ENCODE measurements at places on chromosomes 1 and 21. TPM values are rescaled to one million over a fixed set of nuclear protein-coding genes. Genes with fewer than 3 reads are reported as not detected.

DNA sequence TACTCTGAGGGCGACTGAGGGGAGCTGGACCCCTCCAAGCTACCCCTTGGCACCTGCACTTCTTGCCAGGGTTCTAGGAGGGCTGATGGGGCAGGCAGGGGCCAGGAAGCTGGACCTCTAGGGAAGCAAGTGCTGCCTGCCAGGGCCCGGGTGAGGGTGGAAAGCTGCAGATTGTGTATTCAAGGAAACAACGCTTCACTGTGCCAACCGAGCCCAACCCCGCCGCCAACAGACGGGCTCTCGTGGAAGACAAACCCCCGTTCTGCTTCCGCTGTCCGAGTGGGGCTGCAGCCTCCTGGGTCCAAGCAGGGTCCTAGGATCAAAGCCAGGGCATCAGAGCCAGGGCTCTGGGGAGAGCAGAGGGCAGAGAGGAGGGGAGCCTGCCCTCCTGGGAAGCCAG, 3.2 kb downstream of the EFHD2 start:
- DNase-seq: no peak

- DNase-seq: peak; percentile 49
Measured at GRCh38 chr1:243475966-243476365, 220.1 kb downstream of the SDCCAG8 start.

GRCh38 chr1:88168126-88168525, 515.9 kb upstream of the PKN2 start:
- DNase-seq: no peak

DNA sequence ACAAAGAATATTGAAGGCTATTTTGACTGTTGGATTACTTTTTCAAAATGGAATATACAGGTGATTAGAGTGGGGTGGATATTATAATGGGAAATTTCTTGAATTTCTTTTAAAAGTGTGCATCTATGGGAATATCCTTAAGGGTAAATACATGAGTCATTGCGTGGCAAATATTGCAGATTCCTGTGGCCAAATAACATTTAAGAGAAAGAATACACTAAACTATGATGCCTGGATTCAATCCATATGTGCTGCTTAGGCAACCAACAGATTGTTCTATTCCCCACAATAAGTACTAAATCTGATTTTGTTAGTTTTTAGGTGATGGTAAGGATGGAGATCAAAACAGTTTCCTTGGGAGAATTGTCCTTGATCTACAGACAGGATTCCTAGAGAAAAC, 119.5 kb downstream of the HMCN1 start:
- DNase-seq: no peak

DNA sequence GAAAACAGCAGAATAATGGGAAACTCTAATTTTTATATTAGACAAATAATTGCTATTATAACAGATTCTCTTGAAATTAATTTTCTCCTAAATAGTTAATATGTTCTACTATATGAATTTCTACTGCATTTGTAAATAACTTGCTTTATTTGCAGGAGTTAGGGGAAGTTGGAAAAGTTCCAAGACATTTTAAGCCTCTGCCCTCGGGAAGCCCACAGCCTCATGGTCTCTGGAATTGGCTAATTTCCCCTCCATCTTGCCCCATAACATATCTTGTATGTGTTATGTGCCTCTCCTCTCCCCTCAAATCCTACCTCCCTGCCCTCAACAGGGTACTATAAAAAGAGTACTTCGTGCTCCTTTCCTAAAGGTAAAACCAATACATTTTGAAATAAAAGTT, 271.4 kb upstream of the NR5A2 start:
- DNase-seq: no peak

DNA sequence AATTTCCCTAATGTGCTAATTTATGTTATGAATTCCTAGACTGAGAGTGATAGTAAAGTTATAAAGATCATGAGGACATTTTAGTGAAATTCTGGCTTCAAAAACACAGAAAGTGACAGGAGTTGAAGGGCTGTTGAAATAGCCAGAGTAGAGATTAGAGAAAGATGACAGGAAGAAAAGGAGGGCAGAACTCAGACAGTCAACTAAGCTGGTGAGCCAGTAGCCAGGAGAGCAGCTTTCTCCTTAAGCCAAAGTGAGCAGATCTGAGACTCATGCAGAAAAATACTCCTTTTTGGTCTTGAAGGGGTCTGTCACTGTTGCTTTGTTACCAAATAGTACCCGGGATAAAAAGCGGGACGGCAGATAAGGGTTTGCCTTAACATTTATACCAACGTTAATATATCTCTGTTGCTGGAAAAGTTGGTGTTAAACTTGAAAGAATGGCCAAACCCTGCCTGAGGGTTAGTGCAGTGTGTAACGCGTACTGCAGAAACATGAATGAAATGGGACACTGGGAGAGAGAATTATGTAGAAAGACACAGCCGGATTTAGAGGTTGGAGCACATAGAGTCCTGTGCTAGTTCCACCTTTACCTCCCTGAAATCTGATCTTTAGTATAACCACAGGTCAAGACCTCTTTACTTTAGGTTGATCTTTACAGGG, 12.8 kb downstream of the AHCYL1 start:
- no peak for DNase-seq

DNA sequence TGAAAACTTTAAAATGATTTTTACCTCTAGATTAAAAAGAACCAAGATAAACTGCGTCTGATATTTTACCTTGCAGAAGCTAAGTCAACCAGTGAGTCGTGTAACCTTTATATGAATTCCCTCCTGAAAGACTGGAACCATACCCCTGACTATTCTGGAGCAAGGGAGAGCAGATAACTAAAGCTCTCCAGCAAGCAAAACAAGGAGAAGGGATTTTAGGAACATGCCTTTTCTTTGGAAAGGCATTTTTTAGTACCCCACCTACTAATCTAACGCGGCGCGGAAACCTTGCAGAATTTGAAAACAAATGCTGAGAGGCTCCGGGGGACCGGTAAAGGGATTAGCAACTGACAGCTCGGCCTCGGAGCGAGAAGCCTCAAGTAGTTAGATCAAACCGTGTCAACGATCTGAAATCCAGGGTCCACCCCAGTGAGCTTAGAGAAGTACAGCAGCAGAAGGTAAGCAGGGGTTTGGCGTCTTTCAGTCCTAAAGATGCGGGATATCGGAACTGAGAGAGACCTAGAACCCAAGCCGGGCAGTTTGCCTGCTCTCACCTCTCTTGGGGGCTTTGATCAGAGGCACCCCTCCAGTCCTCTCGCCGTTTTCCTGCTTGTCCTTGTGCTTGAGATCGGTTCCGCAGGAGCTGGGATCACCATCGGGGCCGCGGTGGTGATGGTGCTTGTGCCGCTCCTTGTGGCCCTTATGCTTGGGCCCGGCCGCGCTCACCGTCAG, 954 bp downstream of the RSBN1 start:
- no peak for DNase-seq

- DNase-seq: peak; percentile 90
Measured at GRCh38 chr21:41761211-41761933, 5.5 kb downstream of the RIPK4 start.

DNA sequence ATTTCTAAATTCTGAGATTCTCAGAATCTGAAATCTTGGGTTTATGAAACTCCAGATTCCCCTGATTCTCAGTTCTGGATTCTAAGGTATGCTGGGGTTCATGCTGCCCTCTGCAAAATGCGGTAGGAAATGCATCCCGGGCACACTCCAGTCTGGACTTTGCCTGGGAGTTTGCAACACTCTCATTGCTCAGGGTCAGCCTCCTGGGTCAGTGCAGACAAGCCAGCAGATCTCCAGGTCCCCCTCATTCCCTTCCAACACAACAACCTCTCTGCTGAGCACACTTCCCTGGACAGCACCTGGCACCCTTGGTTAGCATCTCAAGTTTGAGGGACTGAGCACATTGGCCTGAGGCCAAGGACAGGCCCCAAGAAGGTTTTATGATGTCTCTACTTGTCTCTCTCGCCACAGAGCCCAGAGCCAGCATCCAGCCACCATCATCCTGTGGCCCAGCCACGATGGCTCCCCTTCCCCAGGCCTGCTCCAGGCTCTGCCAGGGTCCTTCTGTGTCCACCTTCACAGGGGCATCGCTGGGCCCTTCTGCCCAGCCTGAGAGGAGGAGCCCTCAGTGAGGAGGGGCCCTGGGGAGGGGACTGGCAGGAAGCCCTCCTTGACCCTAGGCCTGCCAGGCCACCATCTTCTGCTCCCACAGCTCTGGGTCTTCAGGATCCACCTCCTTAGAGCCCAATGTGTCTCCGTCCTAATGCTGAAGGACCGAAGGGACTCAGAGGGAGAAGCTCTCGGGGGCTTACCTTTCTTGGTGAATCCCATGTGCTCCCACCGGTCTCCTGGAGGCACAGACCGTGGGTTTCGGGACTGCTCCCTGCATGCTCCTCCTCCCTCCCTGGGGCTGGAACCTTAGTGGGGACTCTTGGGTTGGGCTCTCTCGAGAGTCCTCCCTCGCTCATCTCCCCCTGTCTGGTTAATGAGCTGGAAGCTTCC, 550.7 kb downstream of the PTPRU start:
- no peak for DNase-seq

DNA sequence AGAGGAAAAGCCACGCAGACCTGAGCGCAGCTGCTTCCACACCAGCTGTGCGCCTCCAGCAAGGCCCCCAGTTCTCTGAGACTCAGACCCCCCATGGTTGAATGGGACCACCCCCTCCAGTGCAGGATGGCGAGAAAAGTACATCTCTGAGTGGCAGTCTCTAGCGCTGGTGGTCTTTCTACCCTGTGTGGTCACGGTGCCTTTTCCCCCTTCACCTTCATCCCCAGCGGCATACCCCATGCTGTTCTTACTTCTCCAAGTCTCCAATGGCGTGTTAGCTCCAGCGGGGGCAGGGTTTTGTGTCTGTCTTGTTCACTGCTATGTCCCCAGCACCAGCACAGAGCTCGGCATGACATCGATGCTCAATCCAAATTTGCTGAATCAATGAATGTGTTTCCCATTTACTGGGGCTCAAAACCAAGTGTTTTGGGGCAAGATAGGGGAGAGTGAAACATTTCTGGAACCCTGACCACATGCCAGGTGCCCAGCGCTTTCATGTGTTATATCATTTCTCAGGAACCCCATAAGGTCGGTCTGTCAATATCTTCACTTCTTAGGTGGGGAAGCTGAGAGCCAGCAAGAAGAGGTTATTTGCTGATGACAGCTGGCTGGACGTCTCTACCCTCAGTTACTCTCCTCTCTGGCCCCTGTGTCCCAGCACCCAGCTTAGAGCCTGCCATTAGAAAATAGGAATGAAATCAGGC, 959 bp upstream of the SDC3 start:
- peak; percentile 42 for DNase-seq

DNA sequence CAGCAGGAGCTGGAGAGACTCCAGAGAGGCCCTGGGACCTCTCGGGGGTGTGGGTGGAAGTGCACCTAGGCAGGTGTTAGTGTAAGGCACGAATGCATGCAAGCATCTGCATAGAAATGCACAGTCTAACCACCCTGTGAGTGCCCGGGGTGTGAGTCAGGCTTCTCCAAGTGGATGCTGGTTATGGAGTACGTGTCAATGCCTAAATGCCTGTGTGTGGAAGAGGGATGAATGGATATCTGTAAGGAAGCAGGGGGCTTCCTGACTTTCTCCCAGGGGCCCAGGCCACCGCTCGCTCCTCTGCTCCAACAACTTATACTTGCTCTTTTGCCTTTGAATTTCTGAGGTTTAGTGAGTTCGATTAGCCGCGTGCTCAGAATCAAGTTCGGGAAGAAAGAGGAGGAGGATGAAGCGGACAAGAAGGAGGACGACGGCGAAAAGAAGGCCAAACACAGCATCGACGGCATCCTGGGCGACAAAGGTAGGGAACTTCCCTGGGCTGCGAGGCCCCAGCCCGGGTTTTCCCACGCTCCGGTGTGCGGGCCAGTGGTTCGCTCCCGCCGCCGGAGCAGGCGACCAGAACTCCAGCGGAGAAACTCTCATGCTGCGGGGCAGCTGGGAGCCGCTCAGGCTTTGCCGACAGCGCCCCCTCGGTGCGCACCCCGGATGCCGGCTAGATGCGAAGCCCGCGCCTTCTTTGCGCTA, 5.4 kb downstream of the PAX7 start:
- DNase-seq: peak; percentile 48

DNA sequence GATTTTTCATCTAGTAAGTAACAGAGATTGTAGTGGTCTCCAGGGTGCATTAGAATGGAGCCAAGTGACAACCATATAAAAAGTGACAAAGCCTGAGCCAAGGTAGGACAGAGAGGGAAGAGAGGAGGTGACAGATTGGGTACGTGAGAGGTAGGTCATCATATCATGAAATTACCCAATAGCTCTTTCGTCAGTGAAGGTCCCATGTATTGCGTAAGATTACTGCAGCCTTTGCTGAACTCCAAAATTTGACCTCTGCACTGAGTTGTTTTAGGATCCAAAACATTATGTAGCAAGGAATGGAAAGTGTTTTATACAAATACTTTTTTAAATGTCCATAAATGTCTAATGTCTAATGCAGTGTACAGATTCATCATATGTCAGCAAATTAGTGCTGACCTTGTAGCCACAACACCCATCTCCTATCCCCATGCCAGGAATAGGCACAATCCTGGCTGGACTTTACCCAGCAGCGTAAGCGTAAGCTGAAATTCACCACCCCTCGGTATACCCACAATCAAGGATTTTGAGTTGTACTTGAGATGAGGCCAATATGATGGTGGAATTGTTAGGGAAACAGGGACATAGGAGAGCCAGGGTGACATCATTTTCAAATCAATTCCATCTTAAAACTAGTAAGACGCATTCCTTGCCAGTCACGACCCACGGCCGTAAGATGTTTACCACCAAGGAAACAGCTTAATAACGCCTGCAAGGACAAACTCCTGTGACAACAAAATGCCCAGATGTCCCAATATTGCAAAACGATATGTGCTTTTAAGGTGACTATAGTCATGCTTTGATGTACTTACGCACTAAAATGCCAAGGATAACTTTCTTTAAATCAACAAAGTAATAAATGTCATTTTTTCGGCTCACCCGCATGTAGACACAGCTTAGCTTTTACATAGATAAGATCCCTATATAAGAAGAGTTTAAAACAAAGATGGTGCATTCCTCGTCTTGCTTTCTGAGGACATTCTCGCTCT, 38.1 kb upstream of the GREM2 start:
- DNase-seq: no peak

- DNase-seq: no peak
Measured at GRCh38 chr1:240794046-240794843, 182.3 kb upstream of the GREM2 start.

- peak; percentile 91 for DNase-seq
Measured at GRCh38 chr1:18820791-18821641, 38.4 kb downstream of the TAS1R2 start.

- DNase-seq: no peak
Measured at GRCh38 chr21:33362044-33362555, 37.3 kb downstream of the IFNAR1 start.

FMO3 gene
- total RNA-seq: 2.2 TPM

SH3GLB1 gene
- total RNA-seq: 105 TPM

LCE3E gene
- total RNA-seq: not detected

PPIAL4G gene
- not detected for total RNA-seq

EDN2 gene
- not detected for total RNA-seq

APH1A gene
- total RNA-seq: 68.1 TPM

ZNF593OS gene
- total RNA-seq: not detected

TPTE gene
- total RNA-seq: not detected

SELP gene
- total RNA-seq: 14.2 TPM

All from posterior vena cava (tissue), 2 donors.